SK-MEL-5 (cell line): ENCODE measurements at places on chromosomes 3 and 15.
A peak's percentile ranks its signal among the peaks of the same experiment; 100 is the strongest.

GRCh38 chr15:23572844-23573243 lies 7.4 kb downstream of the MKRN3 start:
- DNase-seq = no peak

DNA sequence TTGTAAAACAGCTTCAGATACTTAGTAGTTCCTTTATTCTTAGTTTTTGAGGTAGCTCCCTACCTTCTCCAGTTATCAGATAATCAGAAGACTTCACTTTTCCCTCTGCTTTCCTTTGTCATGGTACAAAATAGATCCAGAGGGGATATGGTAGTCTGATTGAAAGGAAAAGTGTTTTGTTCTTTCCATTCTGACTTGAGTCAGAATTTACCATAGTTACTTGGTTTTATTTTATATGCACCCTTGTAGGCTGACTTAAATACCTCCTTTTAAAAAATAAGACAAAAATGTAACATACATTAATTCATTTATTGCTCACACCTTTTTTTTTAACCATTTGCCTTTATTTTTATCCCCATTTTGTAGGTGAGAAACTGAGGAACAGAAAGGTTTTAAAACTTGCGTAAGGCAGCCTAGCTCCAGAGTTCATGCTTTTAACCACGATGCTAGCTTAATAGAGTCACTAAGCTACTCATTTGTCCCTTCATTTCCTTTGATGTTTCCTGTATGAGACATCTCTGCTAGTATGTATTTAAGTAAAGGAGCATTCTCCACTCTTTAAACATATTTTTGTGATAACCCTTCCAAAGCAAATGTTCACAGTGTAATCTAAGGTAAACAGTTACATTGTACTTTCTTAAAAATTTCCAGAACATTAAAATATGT lies 187.5 kb downstream of the KLHL25 start:
- DNase-seq = no peak

DNA sequence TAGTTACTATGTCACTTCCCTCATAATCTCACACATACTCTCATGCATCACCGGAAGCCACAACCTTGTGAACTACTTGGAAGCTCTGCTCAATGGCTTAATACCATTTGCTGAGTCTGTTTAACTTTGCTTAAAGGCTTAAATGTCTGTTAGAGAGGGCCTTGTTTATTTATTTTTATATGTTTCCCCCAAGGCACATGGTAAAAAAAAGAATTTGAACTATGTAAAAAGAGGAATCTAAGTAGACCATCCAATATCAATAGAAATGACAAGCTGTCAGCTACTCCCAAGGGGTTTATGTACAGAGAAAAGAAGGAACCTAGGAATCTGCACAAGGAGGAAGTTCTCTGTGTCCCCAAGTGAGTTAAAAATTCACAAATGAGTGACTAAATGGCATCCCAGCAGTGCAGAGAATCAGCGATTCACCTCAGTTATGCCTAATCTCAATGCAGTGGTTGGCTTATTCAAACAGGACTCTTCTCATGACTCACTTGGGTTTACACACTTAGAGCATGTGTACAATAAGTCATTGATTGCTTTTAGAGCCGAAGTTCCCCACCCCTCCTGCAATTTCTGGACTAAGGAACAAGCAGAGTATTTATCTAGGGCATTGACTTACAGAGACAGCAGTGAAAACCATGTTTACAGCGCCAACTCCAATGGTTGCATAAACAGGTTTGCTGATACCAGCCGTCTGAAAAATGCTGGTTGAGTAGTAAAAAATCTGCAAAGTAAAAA lies 24.4 kb downstream of the SLC2A2 start:
- DNase-seq = peak; percentile 96

DNA sequence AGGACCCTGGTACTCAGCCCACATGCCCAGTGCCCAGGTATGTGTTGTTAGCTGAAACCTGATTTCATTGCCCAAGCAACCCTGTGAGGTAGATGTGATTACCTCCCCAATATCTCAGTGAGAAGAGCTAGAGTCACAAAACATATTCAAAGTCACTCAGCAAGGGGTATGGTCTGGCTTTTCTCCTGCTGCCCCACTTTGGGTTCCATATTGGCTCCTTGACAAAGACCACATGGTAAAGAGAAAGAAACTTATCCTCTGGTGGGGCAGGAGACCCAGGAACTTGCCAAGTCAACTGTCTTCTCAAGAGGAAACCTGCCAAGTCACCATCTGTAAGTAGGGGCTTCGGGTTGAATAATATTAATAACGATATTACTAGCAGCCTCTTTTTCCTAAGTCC lies 148.3 kb upstream of the LMCD1 start:
- no peak for DNase-seq

- DNase-seq = no peak
Measured at GRCh38 chr3:186381424-186382216, 19.6 kb upstream of the DGKG start.

DNA sequence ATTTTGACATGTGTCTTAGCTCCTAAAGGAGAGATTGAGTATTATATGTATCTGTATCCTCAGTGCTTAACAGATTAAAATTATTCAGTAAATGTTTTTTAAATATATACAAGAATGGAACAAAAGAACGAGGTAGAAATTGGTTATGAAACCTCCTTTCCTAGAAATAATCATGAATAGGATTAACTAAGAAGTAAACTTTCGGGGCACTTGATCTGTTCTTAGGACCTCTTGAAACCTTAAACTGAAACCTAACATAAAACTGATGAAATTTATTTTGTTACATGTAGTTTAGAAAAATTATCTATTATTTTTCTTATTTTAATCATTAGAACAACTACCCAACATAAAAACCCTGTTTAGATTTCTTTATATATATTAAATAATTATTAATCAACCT lies 311.5 kb downstream of the THSD4 start:
- DNase-seq = no peak

- DNase-seq = no peak
Measured at GRCh38 chr3:85474241-85474640, 515.5 kb downstream of the CADM2 start.

DNA sequence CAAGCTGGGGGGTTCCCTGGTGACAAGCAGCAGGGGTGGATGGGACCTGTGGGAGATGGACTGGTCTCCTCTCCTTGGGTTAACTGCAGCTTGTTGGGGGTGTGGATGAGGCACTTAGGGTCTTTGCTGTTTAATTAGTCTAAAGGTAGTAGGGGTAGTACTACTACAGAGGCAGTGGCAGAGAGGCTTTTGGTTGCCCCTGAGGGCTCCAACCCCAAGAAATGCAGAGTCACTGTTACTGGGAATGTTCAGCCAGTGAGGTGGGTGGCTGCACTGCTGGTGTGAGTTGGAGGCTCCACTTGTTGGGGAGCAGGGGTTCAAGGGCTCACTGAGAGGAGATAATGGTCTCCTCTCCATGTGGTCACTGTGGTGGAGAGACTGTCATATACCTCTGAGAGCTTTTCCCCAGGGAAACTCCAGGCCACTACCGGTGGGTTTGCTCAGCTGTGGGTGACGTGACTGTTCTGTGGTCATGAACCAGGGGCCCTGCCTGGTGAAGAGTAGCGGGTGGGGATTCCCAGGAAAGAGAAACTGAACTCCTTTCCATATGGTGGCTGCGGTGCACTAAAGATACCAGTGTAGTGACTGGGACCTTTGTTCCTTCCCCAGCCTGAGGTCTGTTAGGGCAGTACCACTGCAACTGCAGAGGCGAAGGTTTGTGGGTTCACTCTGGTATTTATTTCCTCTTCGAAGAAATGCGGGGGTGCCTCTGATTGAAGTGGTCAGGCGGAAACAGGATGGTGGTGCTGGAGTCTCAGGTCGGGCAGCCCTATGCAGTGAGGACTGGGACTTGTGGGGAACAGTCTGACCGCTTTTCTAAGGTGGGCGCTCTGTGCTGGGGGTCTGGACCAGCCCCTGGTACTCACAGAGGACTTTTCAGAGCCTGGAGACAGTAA lies 68.9 kb upstream of the TNFSF10 start:
- DNase-seq = no peak
